ENCODE measurements at places on chromosomes 7 and 10. TPM values are rescaled to one million over a fixed set of nuclear protein-coding genes. Genes with fewer than 3 reads are reported as not detected.

The C10orf67 gene
- not detected for total RNA-seq

The NME8 gene
- not detected for total RNA-seq

The AVPI1 gene
- 23.7 TPM for total RNA-seq

The POM121C gene
- total RNA-seq: 34.4 TPM

The NUTM2E gene
- 0.24 TPM for total RNA-seq

The IGFBP1 gene
- total RNA-seq: not detected

The SPDYE16 gene
- 0.20 TPM for total RNA-seq

The CALD1 gene
- total RNA-seq: 134 TPM

The NRG3 gene
- total RNA-seq: 0.12 TPM

The ADRA2A gene
- total RNA-seq: 16.2 TPM

The DDX56 gene
- total RNA-seq: 50.7 TPM

The CYP26C1 gene
- not detected for total RNA-seq

The CFTR gene
- 85.9 TPM for total RNA-seq

All from mucosa of descending colon (tissue), 3 donors.